Sigmoid colon (tissue), 7 donors: ENCODE measurements at places on chromosomes 2 and 18. TPM values are rescaled to one million over a fixed set of nuclear protein-coding genes. Genes with fewer than 3 reads are reported as not detected.

ANKAR gene
- 2.5 TPM for polyA plus RNA-seq

KCNK3 gene
- polyA plus RNA-seq: under 0.01 TPM

TXNDC2 gene
- not detected for polyA plus RNA-seq

LDLRAD4 gene
- 1.2 TPM for polyA plus RNA-seq

RAB11FIP5 gene
- 13.2 TPM for polyA plus RNA-seq

BCL11A gene
- polyA plus RNA-seq: 3.6 TPM

MC2R gene
- not detected for polyA plus RNA-seq

PLEK gene
- 12.5 TPM for polyA plus RNA-seq

LBX2 gene
- polyA plus RNA-seq: 2.4 TPM

YES1 gene
- 27.6 TPM for polyA plus RNA-seq

KIF5C gene
- polyA plus RNA-seq: 2.1 TPM

ZEB2 gene
- 17.6 TPM for polyA plus RNA-seq

STON1 gene
- 1.8 TPM for polyA plus RNA-seq

QPCT gene
- polyA plus RNA-seq: 2.5 TPM

TRPM8 gene
- polyA plus RNA-seq: not detected

IGFBP2 gene
- polyA plus RNA-seq: 30.8 TPM

UGT1A4 gene
- 0.60 TPM for polyA plus RNA-seq

CFC1 gene
- polyA plus RNA-seq: 0.29 TPM

TEKT4 gene
- polyA plus RNA-seq: not detected

SMYD1 gene
- polyA plus RNA-seq: not detected

EGR4 gene
- 0.07 TPM for polyA plus RNA-seq

OTOF gene
- polyA plus RNA-seq: 0.32 TPM

PTPRN gene
- not detected for polyA plus RNA-seq

CEP68 gene
- 6.9 TPM for polyA plus RNA-seq

CDH19 gene
- polyA plus RNA-seq: 0.60 TPM
